ENCODE measurements at places on chromosomes 12 and 14.

GRCh38 chr14:63277591-63278183 lies 41.0 kb downstream of the GPHB5 start:
- no peak for DNase-seq

DNA sequence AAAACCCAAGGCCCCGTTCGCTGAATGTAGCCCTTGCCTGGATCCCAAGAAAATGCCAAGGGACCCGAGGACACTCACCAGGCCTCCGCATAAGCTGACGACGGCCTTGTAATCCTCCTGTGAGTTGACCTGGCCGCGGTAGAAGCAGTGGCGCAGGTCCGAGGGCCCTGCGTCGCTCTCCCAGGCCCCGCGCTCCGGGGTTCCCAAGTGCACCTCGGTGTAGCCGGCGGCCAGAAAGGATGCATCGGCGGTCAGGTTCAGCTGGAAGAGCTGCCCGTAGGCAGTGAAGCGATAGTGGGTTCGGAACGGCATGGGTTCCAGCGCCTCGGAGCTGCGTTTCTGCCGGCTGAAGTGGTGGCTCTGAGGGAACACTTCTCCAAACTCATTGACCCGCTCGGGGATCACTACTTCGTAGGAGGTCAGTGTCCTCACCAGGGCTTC lies 1.2 kb downstream of the ADAMTS20 start:
- no peak for DNase-seq

DNA sequence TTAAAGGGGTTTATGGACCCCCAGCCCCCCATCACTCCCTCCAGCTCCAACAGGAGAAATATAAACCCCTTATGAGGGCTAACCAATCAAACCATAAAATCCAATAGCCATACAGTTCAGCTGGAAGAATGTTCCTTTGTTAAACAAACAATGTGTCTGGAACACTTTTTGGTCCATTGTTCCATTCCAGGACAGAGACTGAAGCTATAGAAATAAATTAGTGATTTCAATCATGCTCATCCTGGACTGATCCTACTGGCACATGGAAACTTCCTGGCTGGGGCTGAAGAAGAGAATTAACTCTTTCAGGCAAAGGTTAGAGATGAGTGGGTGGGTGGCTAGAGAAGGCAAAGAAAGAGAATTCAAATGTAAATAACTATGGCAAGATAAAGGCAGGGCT lies 63.4 kb downstream of the ANO2 start:
- DNase-seq, result no peak

DNA sequence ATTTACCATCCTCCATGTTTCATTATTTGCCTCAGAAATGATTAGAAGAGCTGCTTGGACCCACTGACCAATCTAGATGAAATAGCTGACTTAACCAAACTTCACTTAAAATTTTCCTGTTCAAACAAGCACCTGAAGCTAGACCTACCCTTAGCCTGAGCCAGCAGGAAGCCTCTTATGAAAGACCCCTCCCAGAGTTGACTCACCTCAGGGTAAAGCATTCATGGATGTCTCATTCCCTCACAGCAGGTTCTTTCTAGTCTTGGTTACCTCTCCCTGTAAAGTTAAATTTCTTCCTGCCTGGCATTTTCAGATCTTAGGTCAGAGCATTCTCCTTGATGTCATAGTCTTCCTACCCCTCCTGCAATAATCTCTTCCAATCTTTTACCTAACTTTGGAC lies 1209.8 kb downstream of the FLRT2 start:
- DNase-seq, result no peak

DNA sequence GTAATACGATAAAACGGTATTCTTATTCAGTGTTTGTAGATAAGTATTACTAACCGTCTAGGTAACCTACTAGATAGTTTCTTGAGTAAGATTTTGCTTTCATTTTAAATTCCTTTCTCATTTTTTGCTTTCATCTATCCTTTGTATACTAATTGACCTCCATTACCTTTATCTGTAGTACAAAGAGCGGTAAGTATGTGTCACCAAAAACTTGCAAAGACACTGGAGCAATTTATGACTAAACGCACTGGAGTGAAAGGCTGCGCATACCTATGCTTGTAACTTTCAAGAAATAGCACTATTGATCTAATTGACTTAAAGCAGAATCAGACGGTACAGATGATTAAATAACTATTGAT lies 1.7 kb downstream of the ARHGAP5 start:
- no peak for DNase-seq

- DNase-seq, result no peak
Observed at GRCh38 chr14:20489093-20489994, 16.0 kb upstream of the RNASE10 start.

- no peak for DNase-seq
Observed at GRCh38 chr14:81450976-81451375, 50.9 kb upstream of the STON2 start.

DNA sequence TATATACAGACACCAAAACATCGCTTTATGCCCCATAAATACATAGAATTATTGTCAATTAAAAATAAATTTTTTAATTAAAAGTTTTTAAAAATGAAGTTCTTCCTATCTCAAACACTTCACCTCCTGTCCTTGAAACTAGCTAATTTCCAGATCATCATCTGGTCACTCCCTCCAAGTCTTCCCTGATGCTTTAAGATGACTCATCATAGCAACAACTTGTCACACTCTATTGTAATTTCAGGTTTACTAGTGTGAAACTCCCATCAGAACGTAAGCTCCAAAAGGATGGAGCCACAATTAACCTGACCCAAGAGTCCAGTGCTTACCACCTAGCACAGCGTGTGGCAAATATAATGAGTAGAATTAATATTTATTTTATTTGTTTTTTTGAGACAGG lies 16.3 kb downstream of the GXYLT1 start:
- DNase-seq, result no peak

GRCh38 chr12:130288691-130289090 lies 49.0 kb upstream of the PIWIL1 start:
- no peak for DNase-seq

DNA sequence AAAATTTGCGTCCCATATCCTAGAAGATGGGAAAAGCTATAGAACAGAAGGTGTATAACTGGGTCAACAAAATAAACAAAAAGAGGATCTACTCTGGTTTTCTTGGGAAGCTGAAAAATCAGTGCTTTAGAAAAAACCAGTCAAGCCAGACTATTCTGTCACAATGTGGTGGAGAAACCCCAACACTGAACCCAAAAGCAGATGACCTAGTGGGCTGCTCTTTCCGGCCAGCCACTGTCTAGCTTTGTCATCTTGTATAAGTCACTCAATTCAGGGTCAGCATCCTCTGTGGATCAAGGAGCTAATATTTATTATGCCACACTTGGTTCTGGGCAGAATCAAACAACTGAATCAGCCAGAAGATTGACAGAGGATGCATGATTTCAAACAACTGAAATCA lies 26.6 kb upstream of the TMCC3 start:
- no peak for DNase-seq

DNA sequence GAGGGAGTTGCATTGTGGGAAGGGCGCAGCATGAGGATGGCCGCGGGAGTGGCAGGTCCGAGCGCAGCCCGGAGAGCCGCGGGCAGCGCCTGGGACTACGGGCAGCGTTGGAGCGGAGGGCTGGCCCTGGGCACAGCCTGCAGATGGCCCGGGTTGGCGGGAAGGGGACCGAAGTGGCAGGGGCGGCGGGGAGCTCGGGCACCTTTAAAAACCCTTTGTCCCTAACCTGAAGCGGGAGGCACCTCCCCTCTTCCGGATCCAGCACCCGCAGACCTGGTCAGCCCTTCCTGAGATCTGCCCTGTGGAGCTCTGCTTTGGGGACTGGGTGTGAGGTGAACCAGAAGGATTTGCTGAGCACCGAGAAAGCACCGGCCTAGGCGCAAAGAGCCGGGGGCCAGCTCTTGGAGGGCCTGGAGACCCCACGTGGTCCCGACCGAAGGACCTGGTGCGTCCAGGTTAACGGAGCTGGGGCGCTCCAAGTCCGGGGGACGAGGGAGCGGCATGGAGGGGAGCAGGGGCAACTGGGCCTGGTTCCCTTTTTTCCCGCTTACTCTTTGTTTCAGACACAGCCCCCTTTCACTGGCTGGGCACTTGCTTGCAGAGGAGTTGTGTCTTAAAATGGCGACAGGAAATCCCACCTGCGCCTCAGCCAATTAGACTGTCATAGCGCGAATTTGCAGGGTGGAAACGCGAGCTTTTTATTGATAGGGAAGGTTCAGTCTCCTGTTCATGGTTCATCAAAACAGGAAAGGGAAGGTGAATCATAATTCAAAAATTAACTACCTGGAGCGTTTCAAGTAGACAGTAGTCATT lies 792 bp upstream of the SLC38A1 start:
- DNase-seq, result peak; percentile 59

DNA sequence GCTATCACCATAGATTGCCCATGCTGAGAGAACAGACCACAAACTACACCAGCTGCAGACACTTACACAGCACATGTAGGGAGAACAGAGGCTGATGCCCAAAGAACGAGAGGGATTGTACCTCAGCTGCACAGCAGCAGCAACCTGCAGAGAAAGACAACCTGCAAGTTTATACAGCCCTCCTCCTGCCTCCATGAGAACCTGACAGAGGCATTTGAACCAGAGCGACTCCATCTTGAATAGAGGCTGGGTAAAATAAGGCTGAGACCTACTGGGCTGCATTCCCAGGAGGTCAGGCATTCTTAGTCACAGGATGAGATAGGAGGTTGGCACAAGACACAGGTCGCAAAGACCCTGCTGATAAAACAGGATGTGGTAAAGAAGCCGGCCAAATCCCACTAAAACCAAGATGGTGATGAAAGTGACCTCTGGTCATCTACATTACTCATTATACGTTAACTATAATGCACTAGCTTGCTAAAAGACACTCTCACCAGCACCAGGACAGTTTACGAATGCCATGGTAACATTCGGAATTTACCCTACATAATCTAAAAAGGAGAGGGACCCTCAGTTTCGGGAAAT lies 262.4 kb upstream of the HMGA2 start:
- no peak for DNase-seq

DNA sequence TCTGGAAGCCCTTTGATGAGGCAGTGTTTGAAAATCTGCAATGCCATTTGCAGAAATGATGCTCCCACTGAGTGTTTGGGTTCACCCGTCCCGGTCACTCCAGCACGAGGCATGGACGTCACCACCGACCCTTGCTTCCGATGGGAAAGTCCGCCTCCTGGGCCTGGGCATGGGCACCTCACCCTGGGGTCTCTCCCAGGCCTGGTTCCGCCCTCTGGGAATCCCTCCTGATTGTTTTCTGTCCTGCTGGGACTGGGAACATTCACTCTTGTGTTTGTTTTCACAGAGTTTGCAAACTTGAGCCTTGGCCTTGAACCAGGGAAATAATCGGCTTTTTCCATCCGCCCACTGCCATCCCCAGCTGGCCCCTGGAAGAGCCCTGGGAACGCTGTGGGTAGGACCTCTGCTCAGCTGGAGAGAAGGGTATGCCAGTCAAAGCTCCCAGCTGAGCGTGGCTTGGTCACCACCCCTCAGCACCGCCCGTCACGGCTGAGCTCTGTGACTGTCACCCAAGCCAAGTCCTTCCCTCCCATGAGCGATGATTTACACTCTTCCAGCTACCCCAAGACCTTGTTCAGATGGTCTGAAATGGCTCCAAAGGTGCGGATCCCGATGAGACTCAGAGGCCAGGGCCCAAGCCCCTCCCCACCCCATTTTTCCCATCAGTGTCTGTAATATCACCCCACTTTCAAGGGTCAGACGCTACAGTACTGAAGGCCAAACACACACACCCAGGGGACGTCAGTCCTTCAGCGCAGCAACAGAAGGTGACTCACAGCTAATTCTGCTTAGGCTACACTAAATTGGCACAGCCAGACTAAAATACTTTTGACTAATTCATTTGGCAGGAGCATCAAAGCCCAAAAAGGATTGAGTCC lies 34.1 kb upstream of the FZD10 start:
- no peak for DNase-seq

DNA sequence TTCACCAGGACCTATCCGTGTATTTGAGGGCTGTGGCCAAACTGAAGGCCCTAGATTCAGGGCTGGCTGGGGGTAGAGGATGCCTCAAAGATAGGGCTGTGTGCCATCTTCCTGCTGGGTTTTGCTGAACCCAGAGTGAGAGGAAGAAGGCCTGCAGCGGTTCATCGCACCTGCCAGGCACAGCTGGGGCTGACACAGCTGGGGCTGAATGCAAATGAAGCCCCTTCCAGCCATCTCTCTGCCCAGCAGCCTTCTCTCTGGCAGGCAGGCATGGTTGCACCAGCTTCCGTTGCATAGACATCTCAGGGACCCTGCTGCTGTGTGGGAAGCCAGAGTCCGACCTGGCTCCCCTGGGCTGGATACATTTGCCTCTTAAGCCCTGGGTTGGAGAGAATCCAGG lies 152.4 kb downstream of the TSPAN9 start:
- DNase-seq, result no peak

DNA sequence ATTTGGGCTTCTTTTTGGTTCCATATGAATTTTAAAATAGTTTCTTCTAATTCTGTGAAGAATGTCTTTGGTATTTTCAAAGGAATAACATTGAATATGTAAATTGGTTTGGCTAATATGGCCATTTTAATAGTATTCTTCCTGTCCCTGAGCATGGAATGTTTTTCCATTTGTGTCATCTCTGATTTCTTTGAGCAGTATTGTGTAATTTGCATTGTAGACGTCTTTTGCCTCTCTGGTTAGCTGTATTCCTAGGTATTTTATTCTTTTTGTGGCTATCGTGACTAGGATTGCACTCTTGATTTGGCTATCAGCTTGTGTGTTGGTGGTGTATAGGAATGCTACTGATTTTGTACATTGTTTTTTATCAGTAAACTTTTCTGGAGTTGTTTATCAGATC lies 601.9 kb downstream of the SNAPC1 start:
- no peak for DNase-seq

- no peak for DNase-seq
Observed at GRCh38 chr14:56216626-56217379, 98.6 kb downstream of the PELI2 start.

DNA sequence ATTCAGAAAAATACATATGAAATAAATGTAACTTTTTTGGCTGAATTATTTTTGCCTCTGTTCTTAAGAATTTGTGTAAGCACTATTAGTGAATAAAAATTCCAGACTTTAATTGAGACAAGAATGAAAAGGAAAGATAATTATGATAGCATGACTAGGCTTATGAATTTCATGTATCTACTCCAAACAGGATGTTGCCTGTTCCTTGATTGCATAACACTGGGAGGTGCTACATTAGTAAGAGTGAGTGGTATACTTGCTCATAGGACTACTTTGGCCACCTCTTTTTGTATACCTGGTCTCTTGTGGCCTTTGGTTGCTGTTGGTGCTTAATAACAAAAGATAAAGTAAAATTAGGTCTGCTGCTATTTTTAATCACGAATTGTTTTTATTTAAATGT lies 112.8 kb downstream of the NAV3 start:
- no peak for DNase-seq

- DNase-seq, result no peak
Observed at GRCh38 chr14:104940526-104941150, 16.0 kb downstream of the PLD4 start.

GRCh38 chr12:89346741-89347324 lies 5.5 kb downstream of the DUSP6 start:
- no peak for DNase-seq
